ENCODE measurements at places on chromosomes 7 and 10.

- DNase-seq = no peak
These were observed 24.1 kb downstream of the GRIFIN start for GRCh38 chr7:2452074-2452507.

DNA sequence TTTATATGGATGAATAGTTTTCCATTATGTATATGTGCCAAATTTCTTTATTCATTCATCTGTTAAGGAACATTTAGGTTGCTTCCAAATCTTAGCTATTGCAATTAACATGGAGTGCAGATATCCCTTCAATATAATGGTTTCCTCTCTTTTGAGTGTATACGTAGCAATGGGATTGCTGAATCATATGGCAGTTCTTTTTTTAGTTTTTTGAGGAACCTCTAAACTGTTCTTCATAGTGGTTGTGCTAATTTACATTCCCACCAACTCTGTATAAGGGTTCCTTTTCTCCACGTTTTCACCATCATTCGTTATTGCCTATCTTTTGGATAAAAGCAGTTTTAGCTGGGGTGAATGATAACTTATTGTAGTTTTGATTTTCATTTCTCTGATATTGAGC lies 46.5 kb downstream of the FAS start:
- no peak for DNase-seq

DNA sequence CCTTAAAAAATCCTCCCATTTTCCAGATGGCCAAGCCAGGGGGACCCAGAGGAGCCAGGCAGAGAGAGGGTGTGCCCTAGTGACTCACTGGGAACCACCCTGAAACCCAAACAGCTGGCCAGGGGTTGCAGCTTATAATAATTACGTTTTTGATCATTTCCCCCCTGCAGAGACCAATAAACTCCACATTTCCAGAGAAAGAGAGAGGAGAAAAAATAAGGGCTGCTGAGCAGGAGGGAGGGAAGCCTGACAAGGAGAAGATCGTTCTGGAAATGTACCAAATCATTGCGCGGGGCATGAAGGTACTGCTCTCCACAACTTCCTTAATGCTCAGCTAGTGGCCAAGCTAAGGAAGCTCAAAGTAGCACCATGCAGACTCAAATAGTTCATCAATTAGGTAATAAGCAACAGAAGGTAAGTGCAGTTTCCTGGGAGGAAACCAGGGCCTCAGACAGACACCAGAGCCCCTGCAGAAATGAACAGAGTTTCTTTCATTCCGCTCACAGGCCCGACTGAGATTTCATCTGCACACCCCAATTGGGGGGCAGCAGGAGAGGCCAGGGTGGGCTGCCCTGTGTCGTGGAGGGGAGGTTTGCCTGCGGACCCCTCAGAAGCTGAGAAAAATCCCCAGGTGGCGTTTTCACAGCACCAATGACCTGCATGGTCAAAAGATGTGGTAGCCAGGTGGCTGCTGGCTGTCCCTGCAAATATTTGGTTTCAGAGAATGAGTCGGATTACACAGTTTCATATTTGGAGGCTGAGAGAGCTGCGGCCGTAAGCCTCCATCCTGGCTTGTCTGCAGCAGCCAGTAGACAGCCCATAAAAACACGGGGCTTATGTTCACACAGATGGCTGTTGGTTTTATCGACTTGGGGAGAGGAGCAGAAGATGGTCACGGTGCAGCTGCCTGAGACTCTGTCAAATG lies 153.2 kb upstream of the LYZL2 start:
- no peak for DNase-seq

- no peak for DNase-seq
These were observed 318.5 kb downstream of the INHBA start for GRCh38 chr7:41384418-41384817.

GRCh38 chr7:131039355-131039762 lies 288.3 kb upstream of the MKLN1 start:
- DNase-seq = no peak

- no peak for DNase-seq
These were observed 286.3 kb downstream of the FGFR2 start for GRCh38 chr10:121311812-121312443.

GRCh38 chr10:8181496-8182157 lies 127.1 kb downstream of the GATA3 start:
- DNase-seq = no peak

- no peak for DNase-seq
These were observed 25.0 kb downstream of the SHH start for GRCh38 chr7:155787171-155787851.

GRCh38 chr7:112789453-112789816 lies 758 bp downstream of the TMEM168 start:
- no peak for DNase-seq

GRCh38 chr7:157661611-157661975 lies 324.8 kb downstream of the DNAJB6 start:
- DNase-seq = no peak

- DNase-seq = no peak
These were observed 478.0 kb upstream of the KLF6 start for GRCh38 chr10:4262870-4263600.

GRCh38 chr10:83691791-83692596 lies 447.3 kb upstream of the GHITM start:
- no peak for DNase-seq
